Camera-type eye (tissue), 1 donor: ENCODE measurements at places on chromosomes 1 and 21. TPM values are rescaled to one million over a fixed set of nuclear protein-coding genes. Genes with fewer than 3 reads are reported as not detected.

Gene LEFTY1
- 0.60 TPM for total RNA-seq

Gene KCNJ9
- total RNA-seq = 4.1 TPM

Gene PPFIA4
- 15.8 TPM for total RNA-seq

Gene AHCYL1
- 66.0 TPM for total RNA-seq

Gene KRTAP19-1
- not detected for total RNA-seq

Gene LCE2A
- not detected for total RNA-seq

Gene E2F2
- 4.2 TPM for total RNA-seq

Gene LCE1C
- not detected for total RNA-seq

Gene NOS1AP
- total RNA-seq = 7.9 TPM

Gene GRHL3
- 0.55 TPM for total RNA-seq

Gene TTC13
- total RNA-seq = 33.4 TPM

Gene PM20D1
- total RNA-seq = not detected

Gene DCST1
- total RNA-seq = not detected

Gene C21orf58
- total RNA-seq = 9.3 TPM

Gene ERMAP
- total RNA-seq = 12.8 TPM

Gene KIF26B
- total RNA-seq = 10.1 TPM

Gene MSH4
- total RNA-seq = 0.77 TPM

Gene ZNF683
- total RNA-seq = not detected

Gene LINGO4
- total RNA-seq = not detected

Gene RUNX3
- 0.49 TPM for total RNA-seq

Gene CDC7
- total RNA-seq = 15.2 TPM

Gene PLA2G2F
- not detected for total RNA-seq

Gene CD5L
- total RNA-seq = not detected

Gene CSF1
- total RNA-seq = 13.6 TPM

Gene KIAA0040
- 6.8 TPM for total RNA-seq

Gene C1QC
- 18.2 TPM for total RNA-seq

Gene C1orf87
- not detected for total RNA-seq

Gene CYP2J2
- total RNA-seq = 2.7 TPM

Gene PGLYRP4
- 0.27 TPM for total RNA-seq

Gene BCAR3
- total RNA-seq = 14.5 TPM

Gene OR2L13
- total RNA-seq = 0.71 TPM

Gene HTR6
- total RNA-seq = not detected

Gene AMY1C
- total RNA-seq = not detected

Gene PAPPA2
- total RNA-seq = 8.4 TPM

Gene COL11A1
- 239 TPM for total RNA-seq

Gene SERTAD4
- 9.3 TPM for total RNA-seq

Gene SFPQ
- 363 TPM for total RNA-seq
